ENCODE measurements at places on chromosomes 16 and 17.
A peak's percentile ranks its signal among the peaks of the same experiment; 100 is the strongest.

- peak; percentile 84 for DNase-seq
These were observed 1.8 kb downstream of the ASGR1 start for GRCh38 chr17:7177191-7177953.

DNA sequence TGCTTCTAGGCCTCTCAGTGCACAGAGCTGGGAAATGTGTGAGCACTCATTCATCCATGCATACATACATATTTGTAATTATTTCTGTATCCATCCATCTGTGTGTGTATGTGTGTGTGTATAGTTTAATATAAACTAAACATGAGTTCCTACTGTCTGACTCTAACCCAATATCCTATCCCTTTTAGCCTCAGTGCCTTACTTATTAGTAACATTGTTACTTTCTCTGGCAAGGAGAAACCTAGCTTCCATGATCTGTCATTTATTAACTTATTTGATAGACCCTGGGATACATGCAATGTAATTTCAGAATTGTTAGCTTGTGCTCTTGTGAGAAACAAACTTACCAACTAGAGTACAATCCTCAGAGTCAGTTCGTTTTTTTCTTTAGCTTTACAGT, 59.0 kb upstream of the WSCD1 start:
- DNase-seq: no peak

- no peak for DNase-seq
These were observed 389.0 kb upstream of the CDH11 start for GRCh38 chr16:65510850-65511249.

DNA sequence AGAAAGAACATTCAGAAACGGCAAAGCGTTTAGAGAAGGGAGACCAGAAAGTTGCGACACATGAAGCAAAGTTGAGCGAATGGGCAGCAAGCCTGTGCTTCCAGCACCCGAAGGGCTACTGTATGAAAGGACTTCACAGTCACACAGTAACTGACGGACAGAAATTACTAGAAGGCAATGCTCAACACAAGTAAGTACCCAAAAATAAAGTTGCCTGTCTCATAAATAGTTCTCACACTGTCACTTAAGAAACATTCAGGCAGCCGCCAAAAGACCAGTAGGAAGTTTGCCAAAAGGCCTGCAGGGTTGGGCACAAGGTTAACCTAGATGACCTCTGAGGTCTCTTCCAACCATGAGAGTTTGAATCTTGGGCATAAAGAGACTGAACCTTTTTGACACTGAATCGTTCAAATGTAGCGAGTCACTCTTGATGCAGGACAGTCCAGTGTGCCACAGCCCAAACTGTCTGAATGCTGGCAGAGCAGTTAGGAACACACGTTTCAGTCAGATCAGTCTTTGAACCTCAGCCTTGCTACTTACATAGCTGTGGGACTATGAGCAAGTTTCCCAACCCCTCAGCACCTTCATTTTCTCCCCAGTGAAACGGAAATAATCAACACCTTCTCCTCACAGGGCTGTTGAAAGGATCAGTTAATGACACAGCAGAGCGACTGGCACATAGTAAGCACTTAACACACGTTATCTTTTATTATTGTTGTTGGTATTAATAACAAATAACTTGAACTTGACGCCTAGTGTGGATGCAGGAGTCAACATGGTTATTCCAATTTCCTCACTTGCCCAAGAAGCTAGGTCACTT, 10.4 kb downstream of the NCBP3 start:
- DNase-seq: no peak

- DNase-seq: no peak
These were observed 304.3 kb downstream of the HS3ST4 start for GRCh38 chr16:25996052-25996451.

Measured in activated CD8-positive, alpha-beta memory T cell treated with anti-CD3 and anti-CD28 coated beads for 24 hours (primary cell).